Activated CD8-positive, alpha-beta memory T cell treated with anti-CD3 and anti-CD28 coated beads, Interleukin-2, amount 10 ng/mL, durations not matched to agents 7 days and 5 days (primary cell): ENCODE measurements at places on chromosomes 7 and 10. TPM values are rescaled to one million over a fixed set of nuclear protein-coding genes. Genes with fewer than 3 reads are reported as not detected.

GRCh38 chr10:13943735-13944398 lies 357.1 kb downstream of the PRPF18 start:
- DNase-seq = no peak

GRCh38 chr7:107957436-107957835 lies 45.5 kb downstream of the LAMB1 start:
- no peak for DNase-seq

DNA sequence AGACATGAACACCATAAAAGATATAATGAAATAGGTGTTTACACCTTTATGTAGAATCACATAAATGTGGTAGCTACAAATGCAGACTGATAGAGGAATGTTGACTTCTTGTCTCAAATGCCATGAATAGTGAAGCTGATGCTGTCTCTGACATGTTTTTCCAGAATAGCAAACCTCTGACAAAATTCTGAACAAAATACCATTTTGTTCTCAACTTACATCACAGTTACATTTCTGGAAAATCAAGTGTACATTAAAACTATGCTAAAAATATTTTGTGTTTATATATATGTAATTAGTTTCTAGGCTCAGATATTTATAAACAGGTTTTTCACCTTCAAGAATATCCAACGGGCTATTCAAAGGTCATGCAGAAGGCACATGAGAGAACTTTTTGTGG lies 16.8 kb upstream of the PTPN12 start:
- DNase-seq = no peak

DNA sequence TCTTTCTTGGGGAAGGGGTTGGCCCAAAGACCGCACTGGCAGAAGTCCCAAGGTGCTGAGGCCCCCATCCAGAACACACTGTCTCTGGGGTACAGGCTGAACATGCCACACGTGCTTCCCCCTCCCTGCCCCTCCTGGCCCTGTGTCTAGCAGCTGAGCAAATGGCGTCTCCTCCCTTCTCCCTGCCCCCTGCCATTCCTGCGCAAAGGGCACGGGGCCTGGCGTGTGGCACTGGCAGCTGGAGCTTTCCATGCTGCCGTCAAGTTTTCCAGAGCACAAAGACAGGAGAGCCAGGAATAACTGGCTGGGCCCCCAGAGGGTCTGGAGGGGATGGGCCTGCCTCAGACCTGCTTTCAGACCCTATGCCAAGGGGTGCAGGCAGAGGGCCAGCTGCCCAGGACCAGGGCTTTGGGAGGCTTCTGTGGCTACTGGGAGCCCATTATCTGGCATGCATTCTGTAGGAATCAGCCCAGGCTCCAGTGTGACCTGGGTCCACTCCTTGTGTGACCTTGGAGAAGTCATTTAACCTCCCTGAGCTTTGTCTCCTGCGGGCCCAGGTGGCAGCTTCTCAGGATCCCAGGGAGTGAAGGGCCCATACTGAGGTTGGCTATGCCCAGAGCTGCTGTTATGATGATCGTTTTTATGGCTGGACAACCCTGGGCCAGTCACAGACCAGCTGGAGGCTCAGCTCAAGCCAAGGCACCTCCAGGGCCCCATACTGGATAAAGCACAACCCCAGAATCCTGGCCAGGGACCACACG lies 710 bp upstream of the LDB3 start:
- no peak for DNase-seq

DNA sequence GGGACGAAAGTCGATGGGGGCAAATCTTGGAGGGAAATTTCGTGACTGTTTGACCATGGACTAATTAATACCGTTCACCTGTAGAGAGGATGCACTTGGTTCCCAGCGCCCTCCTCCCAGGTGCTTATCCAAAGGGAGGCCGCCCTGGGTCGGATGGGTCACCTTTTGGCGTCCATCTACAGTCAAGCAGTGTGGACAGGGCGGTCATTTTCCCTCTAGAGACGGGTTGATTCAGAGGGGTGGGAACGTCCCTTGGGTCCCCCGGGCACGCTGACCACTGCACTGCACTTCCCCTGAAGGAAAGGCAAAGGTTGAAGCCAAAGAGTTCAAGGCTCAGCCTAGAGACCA lies 2.0 kb downstream of the PRR15 start:
- DNase-seq = no peak

DNA sequence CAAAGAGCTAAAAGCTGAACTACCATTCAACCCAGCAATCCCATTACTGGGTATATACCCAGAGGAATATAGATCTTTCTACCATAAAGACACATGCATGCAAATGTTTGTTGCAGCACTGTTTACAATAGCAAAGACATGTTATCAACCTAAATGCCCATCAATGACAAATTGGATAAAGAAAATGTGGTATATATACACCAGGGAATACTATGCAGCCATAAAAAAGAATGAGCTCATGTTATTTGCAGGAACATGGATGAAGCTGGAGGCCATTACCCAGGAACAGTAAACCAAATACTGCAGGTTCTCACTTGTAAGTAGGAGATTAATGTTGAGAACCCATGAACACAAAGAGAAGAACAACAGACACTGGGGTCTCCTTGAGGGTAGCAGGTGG lies 1295.1 kb downstream of the TYW1 start:
- no peak for DNase-seq

DNA sequence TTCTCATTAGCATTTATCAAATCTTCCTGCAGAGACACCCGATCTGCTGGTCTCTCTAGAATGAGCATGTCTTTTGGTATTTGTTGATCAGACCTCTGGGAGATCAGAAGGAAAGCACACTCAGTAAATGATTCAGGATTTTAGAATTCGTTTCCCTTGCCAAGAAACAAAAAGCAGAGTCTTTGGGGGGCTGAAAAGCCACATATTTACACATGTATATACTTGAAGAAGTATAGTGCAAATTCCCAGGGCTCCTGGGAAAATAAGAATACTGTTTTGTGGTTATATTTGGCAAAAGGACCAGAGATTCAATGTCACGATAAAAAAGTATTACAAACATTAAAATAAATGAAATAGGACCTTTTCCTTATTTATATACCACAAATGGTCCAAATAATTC lies 100.2 kb downstream of the AGMO start:
- DNase-seq = no peak

Gene SPRN
- total RNA-seq = not detected
